ENCODE measurements at places on chromosomes 7 and 10. TPM values are rescaled to one million over a fixed set of nuclear protein-coding genes. Genes with fewer than 3 reads are reported as not detected.

CADPS2 gene
- 0.38 TPM for polyA plus RNA-seq

CALML3 gene
- polyA plus RNA-seq, result not detected

ZNF117 gene
- polyA plus RNA-seq, result 1.9 TPM

ATE1 gene
- 7.4 TPM for polyA plus RNA-seq

TBC1D12 gene
- 3.3 TPM for polyA plus RNA-seq

DNA sequence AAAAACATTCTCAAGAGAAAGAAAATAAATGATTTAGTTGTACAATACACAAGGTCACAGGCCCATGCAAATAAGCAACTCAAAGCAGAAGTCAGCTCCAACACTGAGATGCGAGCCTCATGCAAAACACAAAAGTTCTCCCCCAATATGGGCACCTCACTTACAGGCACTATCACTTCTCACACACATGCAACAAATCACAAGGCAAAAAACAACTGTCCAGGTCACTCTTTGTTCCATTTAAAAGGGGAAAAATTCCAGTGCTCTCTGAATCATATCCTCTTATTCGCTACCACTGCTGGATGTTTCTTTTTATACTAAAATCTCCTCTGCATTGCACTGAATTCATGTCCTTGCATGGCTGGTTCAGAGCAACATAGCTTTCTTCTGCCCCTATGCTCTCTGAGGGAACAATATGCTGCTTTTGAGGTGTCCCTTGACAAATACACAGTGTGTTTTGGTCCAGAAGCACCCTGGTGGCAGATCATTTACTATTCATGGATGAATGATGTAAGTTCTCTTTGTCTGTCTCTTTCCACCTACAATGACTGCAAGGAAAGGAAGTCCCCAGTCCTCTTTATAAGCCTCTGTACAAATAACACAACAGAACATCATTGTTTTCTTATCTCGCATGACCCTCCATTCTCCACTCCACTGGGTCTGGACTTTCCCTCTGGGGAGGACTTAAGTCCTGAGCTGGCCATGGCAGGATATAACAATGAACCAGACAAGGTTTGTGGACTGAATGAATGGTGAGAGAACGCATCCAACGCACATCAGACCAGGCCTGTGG, 85.4 kb upstream of the GSDME start:
- no peak for DNase-seq

- no peak for DNase-seq
Observed at GRCh38 chr10:114172216-114172615, 1.8 kb downstream of the CCDC186 start.

DNA sequence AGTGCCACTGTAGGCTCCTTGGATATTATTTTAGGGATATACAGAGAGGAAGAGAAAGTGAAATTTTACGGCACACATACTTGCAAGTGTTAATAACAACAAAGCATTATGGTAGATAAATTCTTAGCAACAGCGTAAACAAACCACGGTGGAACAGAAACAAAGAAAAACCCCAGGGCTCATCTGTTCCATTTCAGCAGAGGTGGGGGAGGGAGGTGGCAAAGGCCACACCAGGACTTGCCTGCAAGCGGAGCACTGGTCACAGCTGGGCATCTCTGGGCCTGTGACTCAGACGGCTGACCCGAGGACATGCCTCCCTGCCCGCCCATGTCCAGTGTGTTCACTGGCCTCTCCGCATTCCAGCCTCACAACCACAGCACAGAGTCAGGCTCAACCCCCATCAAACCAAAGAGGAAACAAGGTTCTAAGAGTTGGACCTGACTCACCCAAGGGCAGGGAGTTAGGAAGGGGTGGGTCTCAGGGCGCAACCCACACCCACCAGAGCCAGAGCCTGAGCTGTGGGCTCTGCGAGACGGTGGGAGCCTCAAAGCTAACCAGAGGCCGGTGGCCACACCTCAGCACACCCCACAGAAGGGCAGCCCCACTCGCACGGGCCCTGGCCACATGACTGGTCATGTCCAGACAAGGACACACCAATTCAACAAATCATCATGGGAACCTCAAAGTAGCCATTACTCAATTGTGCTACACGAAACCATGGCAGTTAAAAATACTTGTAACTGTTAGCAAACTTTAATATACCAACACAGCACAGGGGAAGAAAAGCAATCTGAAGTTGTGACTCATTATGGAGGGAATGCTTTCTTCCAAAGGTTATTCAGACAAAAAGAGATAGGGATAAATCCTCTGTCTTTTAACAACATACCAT, 10.7 kb downstream of the ESYT2 start:
- DNase-seq, result peak; percentile 92

GRCh38 chr10:32347363-32348022, 535 bp upstream of the EPC1 start:
- DNase-seq, result no peak

GRCh38 chr10:23376229-23376655, 31.6 kb upstream of the C10orf67 start:
- DNase-seq, result no peak

DNA sequence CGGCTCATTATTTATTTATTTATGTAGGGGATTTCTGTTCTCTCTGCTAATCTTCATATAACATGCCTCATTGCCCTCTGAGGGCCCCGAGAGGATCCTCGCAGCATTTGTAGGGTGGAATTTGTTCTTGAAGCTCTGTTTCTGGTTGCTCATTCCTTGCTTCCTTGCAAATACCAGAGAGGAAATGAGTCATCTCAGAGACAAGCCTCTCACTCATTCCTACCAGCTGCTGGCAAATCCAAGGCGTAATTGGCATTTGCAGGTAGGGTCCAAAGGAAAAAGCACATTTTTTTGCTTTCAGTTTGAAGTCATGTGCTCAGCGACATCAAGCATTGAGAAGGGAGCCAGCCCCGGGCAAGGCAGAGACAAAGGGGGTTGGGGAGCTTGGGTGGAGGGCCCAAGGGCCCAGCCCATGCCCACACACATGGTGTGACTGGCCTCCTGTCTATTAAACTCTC, 501.6 kb downstream of the GALNT17 start:
- DNase-seq, result no peak

- DNase-seq, result no peak
Observed at GRCh38 chr7:110317541-110318265, 773.2 kb upstream of the LRRN3 start.

GRCh38 chr10:86968271-86968993, at the start of gene ADIRF:
TSS of gene ADIRF (plus strand) at chr10:86968482. CDS start at chr10:86968545, 63 bp downstream.
- no peak for DNase-seq

- DNase-seq, result no peak
Observed at GRCh38 chr7:47258798-47259197, 323.1 kb downstream of the TNS3 start.

DNA sequence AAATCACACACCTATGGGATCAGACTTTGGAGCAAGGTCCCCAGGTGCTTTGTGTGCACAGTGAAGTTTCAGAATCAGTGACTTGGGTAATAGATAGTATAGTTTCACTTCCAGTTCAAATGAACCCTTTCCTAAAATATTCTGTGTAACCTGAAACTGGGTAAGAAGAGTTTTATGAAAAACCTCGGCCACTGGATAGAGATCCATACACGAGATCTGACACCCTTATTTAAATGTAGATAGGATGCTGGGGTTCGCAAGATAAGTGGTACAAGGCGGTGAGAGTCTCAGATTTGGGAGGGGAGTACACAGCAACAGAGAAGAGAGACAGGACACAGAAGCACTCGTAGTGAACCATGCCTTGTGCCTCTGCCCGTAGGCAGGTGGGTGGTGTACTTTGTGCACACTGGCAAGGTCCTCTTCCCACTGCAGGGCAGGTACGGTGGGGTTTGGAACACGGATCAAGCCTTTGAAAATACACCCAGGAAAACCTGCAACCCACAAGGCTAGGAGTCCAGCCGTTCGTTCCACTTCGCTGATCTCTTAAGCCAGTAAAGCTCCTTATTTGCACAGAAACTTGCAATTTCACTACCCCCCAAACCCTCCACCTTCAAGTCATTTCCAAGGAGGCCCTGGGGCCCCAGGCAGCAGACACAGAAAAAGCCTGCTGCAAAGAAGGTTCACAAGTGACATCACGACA, 162.8 kb downstream of the USP6NL start:
- no peak for DNase-seq

GRCh38 chr7:95865716-95866371, 93.5 kb downstream of the DYNC1I1 start:
- no peak for DNase-seq

DNA sequence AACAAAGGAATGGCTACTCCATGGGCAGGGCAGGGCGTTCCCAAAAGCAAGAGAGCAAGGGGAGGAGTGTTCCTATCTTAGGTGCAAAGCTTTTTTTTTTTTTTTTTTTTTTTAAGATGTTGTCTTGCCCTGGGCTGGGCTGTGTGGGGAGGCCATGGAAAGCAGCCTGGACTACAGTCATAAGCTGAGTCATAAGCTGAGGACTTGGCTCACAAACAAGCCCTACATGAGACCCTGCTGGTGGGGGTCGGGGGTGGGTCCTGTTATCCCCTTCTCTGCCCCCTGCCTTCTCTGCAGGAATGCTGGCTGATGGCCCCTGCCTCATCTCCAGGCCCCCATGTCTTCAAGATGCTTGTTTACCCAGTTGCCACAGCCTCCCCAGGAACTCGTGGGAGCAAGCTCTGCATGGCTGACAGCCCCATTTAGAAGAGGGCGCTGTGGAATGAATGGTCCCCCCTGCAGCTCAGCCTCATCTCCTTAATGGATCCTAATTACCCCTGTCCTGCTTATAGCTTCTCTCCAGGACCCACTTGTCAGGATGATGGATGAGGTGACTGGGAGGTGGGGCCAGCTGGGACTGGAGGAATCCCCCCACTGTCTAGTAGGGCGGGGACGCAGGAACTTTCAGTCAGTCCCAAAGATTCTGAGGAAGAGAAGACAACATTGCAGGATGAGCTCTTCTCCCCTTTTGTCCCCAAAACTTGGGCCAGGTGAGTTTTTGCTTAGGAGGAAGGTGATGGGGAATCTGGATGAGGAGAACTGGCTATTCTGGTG, 340.8 kb upstream of the PODXL start:
- DNase-seq, result peak; percentile 35

GRCh38 chr7:114700247-114700928, 221.5 kb upstream of the MDFIC start:
- no peak for DNase-seq
